Motor neuron (in vitro differentiated cells): ENCODE measurements at places on chromosomes 12 and 14.

DNA sequence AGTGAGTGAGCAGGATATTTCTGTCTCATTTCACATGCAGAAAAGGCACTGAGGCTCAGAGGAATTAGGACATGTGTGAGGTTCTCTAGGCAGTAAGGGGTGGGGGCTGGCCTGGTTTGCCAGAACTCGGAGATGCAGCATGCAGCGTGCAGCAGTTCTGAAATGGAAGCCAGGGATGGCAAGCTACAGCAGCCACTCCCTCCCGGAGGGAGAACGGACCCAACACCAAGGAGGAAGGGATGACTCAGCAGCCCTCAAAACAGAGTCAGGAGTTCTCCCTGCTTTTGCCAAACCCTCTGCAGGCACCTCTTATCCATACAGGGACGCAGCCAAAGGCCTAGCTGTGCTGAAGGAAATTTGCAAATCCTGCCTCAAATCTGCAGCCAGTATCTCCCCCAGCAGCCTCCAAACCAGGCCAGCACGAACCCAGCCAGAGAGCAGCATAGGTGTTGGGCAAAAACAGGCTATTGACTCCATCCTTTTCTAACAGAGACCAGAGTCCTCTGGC is 10.3 kb upstream of the SERPINA3 start:
- ATAC-seq = peak; percentile 87

GRCh38 chr12:109892748-109893147 is 7.3 kb upstream of the TCHP start:
- no peak for ATAC-seq

DNA sequence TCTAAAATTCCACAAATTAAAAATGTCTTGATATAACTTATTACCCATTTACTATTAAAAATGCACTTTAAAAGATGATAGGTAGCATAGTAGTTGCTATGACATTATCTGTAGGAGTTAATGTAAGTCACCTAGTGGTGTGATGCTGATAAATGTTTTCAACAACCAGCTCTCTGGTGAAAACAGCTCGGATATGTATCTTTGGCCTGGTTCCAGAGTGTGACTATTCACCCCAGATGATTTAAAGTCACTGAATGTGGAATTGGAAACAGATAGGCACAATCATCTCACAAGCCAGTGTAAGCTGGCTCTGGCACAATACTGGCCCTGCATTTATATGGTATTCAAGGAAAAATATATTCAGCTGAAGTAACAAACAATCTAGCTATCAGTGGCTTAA is 9.2 kb upstream of the CCDC196 start:
- peak; percentile 74 for ATAC-seq

GRCh38 chr12:124055066-124055465 is 82.1 kb downstream of the ZNF664 start:
- ATAC-seq = no peak

GRCh38 chr12:48901278-48901677 is 24.0 kb downstream of the FKBP11 start:
- no peak for ATAC-seq

- no peak for ATAC-seq
Measured at GRCh38 chr12:109920261-109920780, 20.2 kb downstream of the TCHP start.

DNA sequence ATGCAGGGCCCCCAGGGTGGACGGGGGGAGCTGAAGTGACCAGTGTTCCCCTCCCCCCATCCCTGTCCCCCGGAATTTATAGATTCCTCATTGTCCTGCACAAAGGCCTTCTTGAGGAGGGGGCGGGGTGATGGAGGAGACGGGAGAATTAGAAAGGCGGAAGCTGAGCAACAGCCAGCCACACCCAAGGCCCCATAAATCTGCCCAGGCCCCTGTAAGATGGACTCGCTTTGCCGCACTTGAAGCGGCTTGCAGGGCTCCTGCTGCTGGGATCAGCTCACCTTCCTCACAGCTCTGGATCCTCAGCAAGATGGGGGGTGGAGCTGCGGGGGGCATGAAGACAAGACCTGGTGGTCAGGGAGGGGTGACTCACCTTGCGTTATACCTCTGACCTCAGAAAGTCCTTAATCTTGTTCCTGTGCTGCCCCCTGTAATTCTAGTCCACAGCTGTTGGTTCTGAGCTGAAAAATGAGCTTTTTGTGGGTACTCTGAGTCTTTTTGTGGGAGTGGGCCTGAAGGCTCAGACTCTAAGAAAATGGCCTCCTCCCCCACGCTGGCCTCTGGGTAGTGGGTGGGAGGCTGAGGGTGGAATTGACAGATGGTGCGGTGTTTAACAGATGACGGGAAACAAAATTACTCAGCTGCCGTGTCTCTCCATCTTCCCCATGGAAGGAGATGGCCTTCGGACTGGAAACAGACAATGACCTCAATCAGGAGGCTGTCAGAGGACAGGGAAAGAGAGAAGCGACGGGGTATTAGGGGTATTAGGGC is 15.8 kb upstream of the ANKRD33 start:
- ATAC-seq = peak; percentile 20

DNA sequence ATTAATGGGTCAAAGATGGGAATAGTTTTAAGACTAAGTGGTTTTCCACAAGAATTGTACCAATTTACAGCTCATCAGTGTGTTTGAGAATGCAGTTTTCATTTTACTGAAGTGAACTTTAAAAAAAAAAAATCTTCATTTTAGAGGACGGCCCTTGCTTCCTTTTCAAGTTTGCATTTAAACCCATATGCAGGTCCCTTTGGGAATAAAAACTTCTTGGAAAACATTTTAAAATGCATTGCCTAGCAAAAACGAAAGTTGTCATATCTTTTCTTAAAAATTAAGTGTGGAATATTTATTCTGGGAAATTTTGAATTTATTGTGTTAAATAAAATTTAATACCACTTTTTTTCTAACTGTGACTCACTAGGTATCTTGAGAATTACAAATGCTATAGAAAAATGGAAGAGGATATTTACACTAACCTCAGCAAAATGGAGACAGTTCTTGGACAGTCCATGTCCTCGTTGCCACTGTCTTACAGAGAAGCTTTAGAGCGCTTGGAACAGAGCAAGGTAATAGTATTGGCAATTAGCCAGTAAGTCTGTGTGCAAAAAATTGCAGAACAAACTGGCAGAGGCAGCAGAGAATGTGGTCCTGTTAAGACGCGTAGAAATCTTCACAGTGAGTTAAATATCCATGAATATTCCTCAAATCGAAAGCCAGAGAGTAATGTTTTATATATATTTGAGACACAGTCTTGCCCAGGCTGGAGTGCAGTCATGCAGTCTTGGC is 209.7 kb downstream of the SYNE2 start:
- ATAC-seq = no peak

GRCh38 chr14:102926104-102926503 is 3.6 kb downstream of the AMN start:
- no peak for ATAC-seq

- no peak for ATAC-seq
Measured at GRCh38 chr12:89084751-89085150, 267.6 kb downstream of the DUSP6 start.

- no peak for ATAC-seq
Measured at GRCh38 chr12:133234971-133235370, 706 bp downstream of the ANHX start.

GRCh38 chr14:23105348-23105824 is 597 bp upstream of the CIROP start:
- no peak for ATAC-seq
